ENCODE measurements at places on chromosomes 6 and 20.

- no peak for DNase-seq
Measured at GRCh38 chr6:113495521-113495920, 361.6 kb upstream of the MARCKS start.

DNA sequence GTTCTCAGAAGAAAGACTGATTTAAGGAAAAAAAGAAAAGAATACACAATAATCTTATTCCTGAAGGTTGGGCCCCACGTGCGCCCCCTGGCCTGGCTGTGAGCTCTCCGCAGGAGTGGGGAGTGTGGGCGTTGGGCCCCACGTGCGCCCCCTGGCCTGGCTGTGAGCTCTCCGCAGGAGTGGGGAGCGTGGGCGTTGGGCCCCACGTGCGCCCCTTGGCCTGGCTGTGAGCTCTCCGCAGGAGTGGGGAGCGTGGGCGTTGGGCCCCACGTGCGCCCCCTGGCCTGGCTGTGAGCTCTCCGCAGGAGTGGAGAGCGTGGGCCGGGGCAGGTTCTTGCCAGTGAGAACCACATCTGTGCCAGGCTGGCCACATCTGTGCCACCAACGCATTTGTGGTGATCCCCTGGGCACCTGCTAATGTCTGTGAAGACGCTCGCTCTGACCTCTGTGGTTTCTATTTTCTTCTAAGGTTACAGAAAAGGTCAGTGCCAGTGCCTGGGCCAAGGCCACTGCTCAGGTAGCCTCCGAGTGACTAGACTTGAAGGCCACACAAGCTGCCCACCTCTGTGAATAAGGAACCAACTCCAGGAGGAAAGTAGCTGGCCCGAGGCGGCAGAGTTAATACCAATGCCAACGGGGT, 41.0 kb downstream of the WDR27 start:
- DNase-seq: no peak

DNA sequence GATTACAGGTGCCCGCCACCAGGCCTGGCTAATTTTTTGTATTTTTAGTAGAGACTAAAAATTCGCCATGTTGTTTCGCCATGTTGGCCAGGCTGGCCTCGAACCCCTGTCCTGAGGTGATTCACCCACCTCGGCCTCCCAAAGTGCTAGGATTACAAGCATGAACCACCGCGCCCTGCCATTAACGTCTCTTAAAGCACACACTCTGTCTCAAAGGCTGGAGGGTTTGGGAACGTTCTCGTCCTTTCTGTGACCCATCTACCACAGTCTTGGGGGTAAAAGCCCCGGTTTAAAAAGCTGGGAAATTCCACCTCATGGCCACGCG, 57.8 kb upstream of the ARID1B start:
- DNase-seq: peak; percentile 7

GRCh38 chr20:40702504-40702903, 13.5 kb upstream of the MAFB start:
- no peak for DNase-seq

DNA sequence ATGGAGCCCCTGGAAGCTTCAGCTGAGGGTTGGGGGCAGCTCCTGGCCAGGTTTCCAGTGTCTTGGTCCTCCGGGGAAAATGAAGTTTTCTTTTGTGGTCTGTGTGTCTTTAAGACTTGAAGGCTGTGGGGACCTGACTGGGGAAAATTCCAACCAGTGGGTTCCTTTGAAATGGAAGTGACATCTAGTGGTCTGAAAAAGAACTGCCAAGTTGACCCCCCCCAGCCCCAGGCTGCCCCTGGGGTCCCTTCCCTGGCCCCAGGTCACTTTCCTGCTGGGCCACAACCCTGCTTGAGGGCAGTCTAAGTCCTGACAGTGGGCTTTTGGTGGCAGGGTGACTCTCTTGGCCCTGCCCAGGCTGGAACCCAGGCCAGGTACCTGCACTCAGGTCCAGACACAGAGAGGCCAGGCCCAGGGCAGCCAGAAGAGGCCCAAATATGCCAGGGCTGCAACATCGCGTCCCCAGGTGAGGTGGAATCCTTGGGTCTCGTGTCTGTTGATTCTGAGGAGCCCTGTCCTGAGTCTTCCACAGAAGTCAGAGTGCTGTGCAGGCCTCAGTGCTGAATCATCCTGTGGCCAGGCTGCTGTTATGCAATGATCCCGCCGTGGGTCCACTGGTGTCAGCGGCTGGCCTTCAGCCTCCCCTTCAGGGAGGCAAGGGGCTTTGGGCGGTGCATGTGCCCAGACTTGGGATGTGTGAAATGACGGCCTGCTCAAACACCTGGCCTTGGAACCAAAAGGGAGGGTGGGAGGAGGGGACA, 68.4 kb downstream of the VEGFA start:
- DNase-seq: peak; percentile 12

DNA sequence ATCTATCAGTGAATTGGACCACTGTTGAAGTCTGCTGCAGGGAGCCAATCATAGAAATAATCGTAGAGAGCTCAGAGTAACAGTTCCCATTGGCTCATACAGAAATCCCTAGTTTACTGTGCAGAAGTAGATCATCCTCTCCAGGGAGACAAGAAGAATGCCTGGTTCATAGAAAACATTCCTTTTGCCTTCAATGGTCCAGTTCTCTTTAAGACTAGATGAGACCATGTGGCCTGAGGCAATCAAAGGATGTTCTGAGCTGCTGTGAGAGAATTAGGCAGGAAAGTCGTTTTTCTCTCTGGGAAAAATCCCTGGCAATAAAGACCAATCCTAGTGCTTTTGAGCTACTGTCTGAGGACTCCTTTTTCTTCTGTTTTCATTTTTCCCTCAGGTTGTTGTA, 208.4 kb downstream of the CENPW start:
- no peak for DNase-seq

- no peak for DNase-seq
Measured at GRCh38 chr6:41467061-41467460, 79.1 kb upstream of the FOXP4 start.

- no peak for DNase-seq
Measured at GRCh38 chr6:167093406-167093921, 29.4 kb upstream of the CCR6 start.

- no peak for DNase-seq
Measured at GRCh38 chr6:11912420-11912819, 99.7 kb upstream of the HIVEP1 start.

Data from stimulated activated CD4-positive, alpha-beta T cell treated with anti-CD3 and anti-CD28 coated beads, Interleukin-15, amount 100 ng/mL, for 24 hours (primary cell).